ENCODE measurements at places on chromosomes 3 and 15.

GRCh38 chr3:89223188-89223587 lies 115.8 kb downstream of the EPHA3 start:
- no peak for DNase-seq

DNA sequence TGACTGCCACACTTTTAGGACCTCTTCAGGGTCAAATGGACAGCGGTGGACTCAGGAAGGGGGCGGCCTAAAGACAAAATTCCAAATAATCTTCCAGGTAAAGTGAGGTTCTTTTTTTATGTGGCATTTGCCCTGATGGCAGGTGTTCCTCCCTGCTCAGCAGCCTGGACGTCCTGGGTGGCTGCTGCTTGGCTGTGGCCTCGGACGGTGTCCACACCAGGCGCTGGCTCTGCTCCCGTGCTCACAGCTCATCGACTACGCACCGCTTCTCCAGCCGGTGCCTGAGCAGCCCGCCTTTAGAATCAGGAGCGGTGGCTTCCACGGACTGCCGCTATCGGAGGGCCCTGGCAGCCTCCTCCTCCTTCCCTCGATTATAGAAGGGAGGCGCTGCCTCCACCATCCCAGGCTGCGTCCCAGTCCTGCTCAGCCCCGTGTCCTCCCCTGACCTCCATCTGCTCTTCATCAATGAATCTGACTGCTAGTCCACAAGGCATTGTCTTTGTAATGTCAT lies 41.9 kb downstream of the PCSK6 start:
- DNase-seq, result no peak

DNA sequence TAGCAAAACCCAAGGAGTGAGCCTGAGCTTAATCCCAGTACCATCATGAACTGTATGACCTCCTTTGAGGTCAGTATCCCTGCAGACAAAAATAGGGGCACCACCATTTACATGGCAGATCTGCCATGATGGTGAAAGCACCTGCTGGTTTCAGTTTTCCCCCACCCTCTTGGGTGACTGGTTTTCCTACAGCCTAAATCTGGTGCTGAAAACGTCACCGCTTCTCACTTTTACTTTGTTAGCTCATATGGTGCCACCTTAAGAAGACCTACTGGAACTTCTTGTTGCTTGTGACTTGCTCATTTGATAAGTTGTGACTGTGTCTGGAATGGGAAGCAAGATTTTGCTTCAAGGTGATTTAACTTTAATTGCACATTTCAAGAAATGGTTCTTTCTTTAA lies 5.1 kb downstream of the PPP1R2 start:
- DNase-seq, result no peak

DNA sequence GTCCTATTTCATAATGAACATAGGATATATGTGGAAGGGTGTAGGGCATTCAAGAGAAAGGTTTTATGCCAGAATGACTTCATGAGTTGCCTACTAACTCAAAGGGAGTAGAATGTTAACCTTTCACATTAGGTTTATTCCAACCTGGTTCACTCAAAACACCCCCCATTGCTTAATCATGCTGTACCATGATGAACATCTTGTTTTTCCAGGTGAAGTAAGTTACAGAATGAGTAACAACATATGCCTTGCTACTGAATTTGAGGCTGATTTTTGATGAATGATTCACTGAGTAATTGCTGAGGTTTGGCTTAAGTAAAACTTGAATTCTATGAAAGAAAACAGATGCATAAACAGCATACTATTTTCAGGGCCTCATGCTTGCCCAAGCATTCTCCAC lies 5.9 kb upstream of the CLDN16 start:
- no peak for DNase-seq

DNA sequence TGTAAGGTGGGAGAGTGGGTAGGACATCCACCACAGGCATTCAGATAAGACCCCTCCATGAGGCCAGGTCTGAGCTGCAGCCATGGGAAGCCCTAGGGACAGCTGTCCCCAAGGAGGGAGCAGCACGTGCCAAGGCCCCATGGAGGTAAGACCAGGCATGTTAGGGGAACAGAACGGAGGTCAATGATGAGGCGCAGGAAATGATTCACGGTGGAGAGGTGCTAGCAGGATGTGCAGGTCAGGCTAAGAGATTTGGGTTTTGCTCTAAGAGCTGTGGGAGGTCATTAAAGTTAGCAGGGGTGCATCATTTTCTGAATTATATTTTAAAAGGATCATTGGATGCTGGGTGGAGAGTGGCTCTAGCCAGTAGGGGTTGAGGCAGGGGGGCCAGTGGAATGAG lies 66.4 kb upstream of the SNRPA1 start:
- DNase-seq, result no peak

Measured in pons (tissue), 1 donor.